ENCODE measurements at places on chromosomes 1 and 21. TPM values are rescaled to one million over a fixed set of nuclear protein-coding genes. Genes with fewer than 3 reads are reported as not detected.

Gene ZNF648
- not detected for total RNA-seq

Gene ZBTB18
- total RNA-seq = 213 TPM

Gene NCAM2
- 4.3 TPM for total RNA-seq

DNA sequence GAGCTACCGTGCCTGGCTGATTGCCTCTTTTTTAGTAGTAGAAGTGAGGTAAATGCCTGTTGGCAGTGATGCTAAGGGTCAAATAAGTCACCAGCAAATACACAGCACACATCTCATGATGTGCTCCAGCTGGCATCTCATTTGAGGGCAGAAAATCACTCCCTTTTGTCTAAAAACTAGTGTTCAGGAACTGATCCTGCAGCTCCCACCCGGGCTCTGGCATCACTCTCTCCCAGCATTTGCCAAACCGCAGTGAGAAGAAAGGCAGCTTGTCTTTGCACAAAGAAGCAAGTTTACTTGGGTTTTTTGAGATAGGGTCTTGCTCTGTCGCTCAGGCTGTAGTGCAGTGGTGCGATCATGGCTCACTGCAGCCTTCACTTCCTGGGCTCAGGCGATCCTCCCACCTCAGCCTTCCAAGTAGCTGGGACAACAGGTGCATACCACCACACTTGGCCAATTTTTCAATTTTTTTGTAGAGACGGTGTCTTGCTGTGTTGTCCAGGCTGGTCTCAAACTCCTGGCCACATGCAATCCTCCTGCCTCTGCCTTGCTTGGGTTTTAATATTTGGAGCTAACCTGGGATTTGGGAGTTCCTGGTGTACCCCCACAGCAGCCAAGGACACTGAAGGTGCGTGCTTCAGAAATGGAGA is 4.1 kb downstream of the RBP7 start:
- no peak for DNase-seq

DNA sequence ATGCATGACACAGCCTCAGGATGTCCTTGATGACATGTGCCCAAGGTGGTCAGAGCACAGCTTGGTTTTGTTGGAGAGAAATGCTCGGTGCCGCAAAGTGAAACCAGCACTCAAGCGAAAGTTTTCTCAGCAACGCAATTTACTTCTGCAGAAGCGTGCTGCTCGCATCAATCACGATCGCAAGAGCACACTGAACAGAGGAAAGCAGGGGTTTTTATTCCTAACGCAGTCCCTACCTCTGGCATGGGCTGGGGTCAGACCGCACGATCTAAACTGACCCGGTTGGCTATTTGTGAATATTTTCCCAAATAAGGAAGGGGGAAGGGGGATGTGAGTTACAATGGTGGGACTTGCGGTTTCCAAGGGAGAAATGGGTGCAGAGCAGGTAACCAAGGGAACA is 809 bp upstream of the ZNF669 start:
- no peak for DNase-seq

- no peak for DNase-seq
Observed at GRCh38 chr1:27835501-27835900, 4.9 kb downstream of the PPP1R8 start.

Data from glutamatergic neuron (in vitro differentiated cells).